ENCODE measurements at places on chromosomes 13 and 19. TPM values are rescaled to one million over a fixed set of nuclear protein-coding genes. Genes with fewer than 3 reads are reported as not detected.

DNA sequence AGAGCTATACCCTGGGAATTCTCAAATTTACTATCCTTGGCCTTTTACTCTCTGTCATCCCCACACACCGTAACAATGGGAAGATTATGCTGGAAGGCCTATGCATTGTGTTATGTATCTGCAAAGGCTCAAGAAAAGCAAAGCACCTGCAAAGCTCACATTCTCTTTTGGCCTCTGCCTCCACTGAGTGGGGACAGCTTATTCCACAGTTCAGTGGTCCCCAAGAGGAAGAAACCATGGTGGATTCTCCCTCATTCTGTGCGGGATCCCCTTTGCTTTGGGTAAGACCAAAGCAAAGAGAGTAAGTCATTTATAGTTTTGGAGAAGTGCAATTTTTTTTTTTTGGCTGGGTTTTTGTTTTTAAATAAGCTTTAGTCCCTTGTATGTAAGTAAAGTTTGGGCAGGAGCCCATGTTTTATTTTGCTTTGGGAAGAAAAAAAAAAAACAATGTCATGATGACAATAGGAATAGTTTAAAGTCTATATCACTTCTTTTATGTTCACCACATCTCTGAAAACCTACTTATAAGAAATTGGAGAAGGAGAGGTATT lies 530.6 kb downstream of the FGF9 start:
- no peaks in the 10 kb centered on the region for H3K4me1 ChIP-seq
- no peaks in the 10 kb centered on the region for H3K27me3 ChIP-seq
- DNase-seq = no peak
- no peaks in the 10 kb centered on the region for H3K36me3 ChIP-seq

DNA sequence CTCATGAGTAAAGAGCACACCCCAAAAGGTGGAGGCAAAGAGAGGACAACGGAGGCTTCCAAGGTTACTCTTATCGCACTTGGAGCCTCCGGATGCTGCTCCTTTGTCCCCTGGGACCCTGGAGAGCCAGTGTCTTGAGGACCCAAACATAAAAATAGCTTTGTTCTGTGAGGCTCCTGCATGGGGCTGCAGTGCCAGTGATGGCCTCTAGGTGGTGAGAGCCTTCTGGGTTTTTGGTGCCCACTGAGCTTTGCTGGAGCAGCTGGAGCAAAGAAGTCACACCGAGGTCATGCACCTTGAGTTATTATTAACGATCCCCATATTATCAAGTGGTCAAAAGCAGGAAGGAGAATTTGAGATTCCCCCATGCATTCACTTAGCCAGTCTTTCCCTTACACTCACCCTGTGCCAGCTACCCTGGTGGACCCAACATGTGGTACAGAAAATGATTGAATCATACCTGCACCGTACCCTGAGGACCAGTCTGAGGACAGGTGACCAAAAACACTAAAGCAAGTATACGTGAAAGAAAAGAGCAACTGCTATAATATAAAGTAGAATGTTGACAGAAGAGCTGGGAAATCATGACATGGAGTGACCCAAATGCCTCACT lies 41.5 kb downstream of the ZNF682 start:
- DNase-seq = peak; percentile 70
- peaks cover 7% of the 10 kb centered on the region for H3K36me3 ChIP-seq
- H3K4me3 ChIP-seq = no peak overlapping the region

The KASH5 gene
- not detected for total RNA-seq

- no peaks in the 10 kb centered on the region for H3K36me3 ChIP-seq
These were observed 390.7 kb upstream of the ARGLU1 start for GRCh38 chr13:106958621-106959048.

DNA sequence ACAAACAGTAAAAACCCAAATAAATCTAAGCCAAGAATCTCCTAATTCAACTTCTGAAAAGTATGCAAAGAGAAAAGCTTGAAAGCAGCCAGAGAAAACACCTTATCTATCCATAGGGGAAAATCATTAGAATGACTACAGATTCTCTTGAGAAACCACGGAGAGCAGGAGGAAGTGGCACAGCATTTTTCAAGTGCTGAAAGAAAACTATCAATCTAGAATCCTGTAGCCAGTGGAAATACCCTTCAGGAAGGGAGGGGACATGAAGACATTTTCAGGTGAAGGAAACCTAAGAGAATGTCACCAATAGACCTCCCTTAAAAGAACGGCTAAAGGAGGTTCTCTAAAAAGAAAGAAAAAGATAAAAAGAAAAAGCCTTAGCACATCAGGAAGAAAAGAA lies 66.2 kb upstream of the XPO4 start:
- H3K27ac ChIP-seq = no peak overlapping the region
- H3K4me3 ChIP-seq = no peak overlapping the region
- H3K36me3 ChIP-seq = no peaks in the 10 kb centered on the region

The PSG3 gene
- not detected for total RNA-seq

The HDGFL2 gene
- total RNA-seq = 44.0 TPM

GRCh38 chr13:24348797-24349515 lies 39.6 kb downstream of the C1QTNF9 start:
- no peak overlapping the region for H3K4me3 ChIP-seq
- peaks cover under 1% of the 10 kb centered on the region for H3K27me3 ChIP-seq
- no peak for DNase-seq
- H3K27ac ChIP-seq = no peak overlapping the region

DNA sequence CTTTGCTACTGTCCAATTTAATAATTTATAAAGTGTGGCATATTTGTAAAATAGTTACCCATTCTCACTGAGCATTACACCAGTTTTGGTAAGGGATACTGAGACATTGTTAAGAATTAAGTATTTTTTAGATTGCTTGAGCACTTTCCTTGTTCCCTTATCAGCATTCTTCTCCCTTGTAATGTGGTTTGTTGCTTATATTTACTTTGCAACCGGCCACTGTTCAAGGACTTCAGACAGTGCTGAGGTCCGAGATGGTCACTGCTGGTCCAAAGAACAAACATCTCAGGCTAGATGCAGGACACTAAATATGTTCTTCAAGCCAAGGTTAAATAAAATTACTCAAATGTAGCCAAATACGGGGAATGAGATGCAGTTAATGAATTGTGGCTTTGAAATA lies 161.4 kb downstream of the TM9SF2 start:
- H3K4me3 ChIP-seq = no peak overlapping the region
- H3K27ac ChIP-seq = no peak overlapping the region
- H3K4me1 ChIP-seq = peaks cover 22% of the 10 kb centered on the region
- H3K27me3 ChIP-seq = no peaks in the 10 kb centered on the region
- DNase-seq = no peak

- peak; percentile 21 for DNase-seq
- H3K27ac ChIP-seq = peak overlapping the region; percentile 77
- H3K4me3 ChIP-seq = no peak overlapping the region
- peaks cover 71% of the 10 kb centered on the region for H3K36me3 ChIP-seq
- H3K27me3 ChIP-seq = no peaks in the 10 kb centered on the region
- peaks cover 25% of the 10 kb centered on the region for H3K4me1 ChIP-seq
These were observed 11.3 kb upstream of the PLA2G4C start for GRCh38 chr19:48121909-48122371.

GRCh38 chr13:107079423-107080049 lies 511.6 kb upstream of the ARGLU1 start:
- no peaks in the 10 kb centered on the region for H3K36me3 ChIP-seq
- no peak overlapping the region for H3K4me3 ChIP-seq
- DNase-seq = no peak

The ACP5 gene
- 6.2 TPM for total RNA-seq

The LGALS4 gene
- total RNA-seq = 0.29 TPM

DNA sequence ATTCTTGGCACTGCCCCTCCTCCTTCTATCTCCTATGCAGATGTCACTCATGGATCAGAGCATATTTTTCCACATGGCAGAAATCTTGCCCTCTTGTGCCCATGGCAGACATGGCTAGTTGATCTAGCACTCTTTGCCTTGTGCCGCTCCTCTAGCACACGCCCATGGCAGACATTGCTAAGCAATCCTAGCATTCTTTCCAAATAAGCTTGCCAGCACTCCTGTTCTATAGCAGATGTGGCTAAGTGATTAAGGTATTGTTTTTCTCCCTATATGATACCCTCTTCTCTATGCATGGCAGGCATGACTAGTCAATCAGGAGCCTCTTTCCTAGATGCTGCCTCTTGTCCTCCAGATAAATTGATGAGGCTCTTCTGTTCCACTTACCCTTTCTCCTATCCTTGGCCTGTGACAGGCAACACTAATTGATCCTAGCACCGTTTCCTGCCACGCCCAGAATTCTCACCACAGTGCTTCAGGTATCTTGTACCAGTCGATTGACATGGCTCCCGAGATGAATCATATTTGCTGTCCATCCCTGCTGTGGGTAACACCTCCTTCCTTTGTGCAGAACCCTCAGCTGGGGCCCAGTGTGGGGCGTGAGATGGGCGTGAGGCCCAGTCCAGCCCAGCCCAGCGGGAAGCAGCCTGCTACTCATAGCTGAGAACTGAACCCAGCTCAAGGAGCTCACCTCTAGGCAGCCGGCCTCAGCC lies 26.9 kb downstream of the TMED1 start:
- H3K27ac ChIP-seq = peak overlapping the region; percentile 51
- H3K4me3 ChIP-seq = no peak overlapping the region
- H3K36me3 ChIP-seq = peaks cover 29% of the 10 kb centered on the region
- DNase-seq = peak; percentile 68
- H3K27me3 ChIP-seq = no peaks in the 10 kb centered on the region
- peaks cover 26% of the 10 kb centered on the region for H3K4me1 ChIP-seq

The PSPN gene
- 1.2 TPM for total RNA-seq

- no peak for DNase-seq
- H3K4me3 ChIP-seq = no peak overlapping the region
- H3K27me3 ChIP-seq = no peaks in the 10 kb centered on the region
- peaks cover 64% of the 10 kb centered on the region for H3K4me1 ChIP-seq
These were observed 24.0 kb upstream of the TPT1 start for GRCh38 chr13:45364876-45365557.

The CLDND2 gene
- 5.4 TPM for total RNA-seq

- H3K36me3 ChIP-seq = no peaks in the 10 kb centered on the region
- H3K27me3 ChIP-seq = peaks cover 16% of the 10 kb centered on the region
- H3K27ac ChIP-seq = no peak overlapping the region
- H3K4me1 ChIP-seq = no peaks in the 10 kb centered on the region
- no peak for DNase-seq
These were observed 62.0 kb downstream of the KL start for GRCh38 chr13:33078263-33078662.

The ZNF253 gene
- total RNA-seq = 13.5 TPM

DNA sequence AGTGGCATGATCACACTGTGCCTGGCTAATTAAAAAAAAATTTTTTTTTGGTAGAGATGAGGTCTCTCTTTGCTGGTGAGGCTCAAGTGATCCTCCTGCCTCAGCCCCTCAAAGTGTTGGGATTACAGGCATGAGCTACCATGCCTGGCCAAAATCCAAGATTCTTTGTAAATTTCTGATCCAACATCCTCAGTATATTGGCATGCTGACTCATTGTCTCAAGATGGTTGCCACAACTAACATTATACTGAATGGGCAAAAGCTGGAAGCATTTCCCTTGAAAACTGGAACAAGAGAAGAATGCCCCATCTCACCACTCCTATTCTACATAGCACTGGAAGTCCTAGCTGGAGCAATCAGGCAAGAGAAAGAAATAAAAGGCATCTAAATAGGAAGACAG lies 100.0 kb downstream of the KLF5 start:
- H3K27me3 ChIP-seq = no peaks in the 10 kb centered on the region
- no peak overlapping the region for H3K4me3 ChIP-seq
- H3K27ac ChIP-seq = no peak overlapping the region
- no peak for DNase-seq
- no peaks in the 10 kb centered on the region for H3K36me3 ChIP-seq

The SLC5A5 gene
- 0.87 TPM for total RNA-seq

- DNase-seq = no peak
- no peaks in the 10 kb centered on the region for H3K4me1 ChIP-seq
- no peaks in the 10 kb centered on the region for H3K27me3 ChIP-seq
These were observed 20.1 kb downstream of the ZNF283 start for GRCh38 chr19:43847246-43847645.

Measured in activated CD8-positive, alpha-beta T cell treated with anti-CD3 and anti-CD28 coated beads for 36 hours (primary cell).